Stimulated activated memory B cell treated with anti-CD40 and anti-IgM and Interleukin-4, amounts not matched to agents 10 μg/mL and 1 μg/mL and 100 μg/mL, for 72 hours (primary cell): ENCODE measurements at places on chromosomes 6 and 20.

GRCh38 chr20:20872428-20872827 is 160.0 kb upstream of the RALGAPA2 start:
- no peak for ATAC-seq

- ATAC-seq: no peak
Measured at GRCh38 chr6:132446141-132446854, 45.0 kb upstream of the MOXD1 start.

DNA sequence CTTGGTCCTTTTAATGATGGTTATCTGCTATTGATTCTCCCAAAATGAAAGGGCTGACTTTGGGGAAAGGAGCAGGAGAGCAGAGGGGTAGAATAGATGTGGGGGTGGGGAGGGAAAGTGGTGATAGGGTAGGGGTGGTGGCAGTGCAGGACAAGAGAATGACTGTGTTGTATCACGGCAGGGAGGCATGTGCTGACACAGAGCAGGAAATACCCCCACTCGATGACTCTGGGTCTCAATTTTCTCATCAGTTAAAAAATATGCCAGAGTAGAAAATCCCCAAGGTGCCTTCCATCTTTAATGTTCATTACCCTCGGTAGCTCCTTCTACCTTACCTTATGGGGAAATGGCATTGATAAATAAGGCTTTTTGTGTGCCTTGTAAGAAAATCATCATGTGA is 79.0 kb upstream of the ATXN1 start:
- peak; percentile 49 for ATAC-seq

DNA sequence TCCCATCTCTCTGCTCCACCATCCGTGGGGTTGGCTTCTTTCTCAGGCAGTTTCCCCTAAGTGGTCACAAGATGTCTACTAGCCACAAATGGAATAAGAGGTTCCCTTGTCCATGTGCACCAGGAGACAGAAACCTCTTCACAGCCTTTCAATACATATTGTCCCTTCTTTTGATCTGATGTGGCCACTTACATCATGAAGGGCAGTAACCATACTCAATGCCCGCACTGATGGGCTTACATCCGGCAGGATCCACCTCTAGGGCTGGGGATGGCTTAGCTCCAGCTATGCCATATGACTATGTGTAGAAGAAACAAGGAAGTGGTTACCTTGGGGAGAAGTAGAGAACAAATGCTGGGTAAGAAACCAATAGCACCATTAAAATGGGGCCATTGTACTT is 64.4 kb downstream of the PLEKHG1 start:
- ATAC-seq: no peak

DNA sequence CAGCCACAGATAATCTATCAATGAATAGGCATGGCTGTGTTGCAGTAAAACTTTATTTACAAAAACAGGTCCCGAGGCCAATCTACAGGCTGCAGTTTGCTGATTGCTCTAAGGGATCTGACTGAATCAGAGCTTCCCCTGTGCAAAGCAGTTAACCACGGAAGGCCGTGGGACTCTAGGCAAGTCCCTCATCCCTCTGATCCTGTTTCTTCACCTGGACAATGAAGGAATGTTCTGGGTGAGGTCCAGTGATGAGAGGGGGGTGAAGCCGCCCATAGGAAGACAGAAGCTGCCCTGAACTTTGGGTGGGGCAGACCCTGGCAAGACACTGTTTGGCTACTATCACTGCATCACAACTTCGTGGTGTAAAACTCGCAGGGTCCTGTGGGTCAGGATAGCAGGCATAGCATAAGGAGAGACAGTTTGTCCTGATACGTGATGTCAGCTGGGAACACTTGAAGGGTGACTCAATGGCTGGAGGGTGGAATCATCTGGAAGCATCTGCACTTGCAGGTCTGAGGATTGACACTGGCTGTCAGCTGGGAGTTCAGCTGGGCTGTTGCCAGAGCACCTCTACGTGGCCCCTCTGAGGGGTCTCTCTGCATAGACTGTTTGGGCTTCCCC is 33.3 kb upstream of the TGM2 start:
- ATAC-seq: no peak

DNA sequence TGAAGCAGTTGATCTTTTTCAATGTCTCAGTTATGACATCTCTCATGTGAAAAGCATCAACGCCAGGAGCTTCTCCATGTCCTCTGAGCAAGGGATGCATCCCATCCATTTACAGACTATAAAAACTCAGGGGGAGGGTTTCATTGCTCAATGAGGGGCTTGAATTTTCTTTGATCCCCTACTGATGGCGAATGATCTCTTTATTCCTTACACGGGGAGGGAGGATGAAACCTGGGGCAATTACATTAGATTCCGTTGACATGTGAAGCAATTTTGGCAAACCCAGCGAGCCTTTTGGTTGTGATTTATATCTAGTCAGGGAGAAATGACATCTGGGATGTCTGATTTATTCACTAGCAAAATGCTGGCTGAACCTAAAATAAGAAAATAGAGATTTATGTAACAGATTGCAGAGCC is 268.9 kb downstream of the HIVEP2 start:
- no peak for ATAC-seq

- ATAC-seq: peak; percentile 57
Measured at GRCh38 chr6:137581019-137581707, 87.0 kb upstream of the OLIG3 start.

- no peak for ATAC-seq
Measured at GRCh38 chr6:40341726-40342125, 245.4 kb downstream of the LRFN2 start.

GRCh38 chr20:38187517-38187916 is 22.4 kb upstream of the TGM2 start:
- no peak for ATAC-seq

DNA sequence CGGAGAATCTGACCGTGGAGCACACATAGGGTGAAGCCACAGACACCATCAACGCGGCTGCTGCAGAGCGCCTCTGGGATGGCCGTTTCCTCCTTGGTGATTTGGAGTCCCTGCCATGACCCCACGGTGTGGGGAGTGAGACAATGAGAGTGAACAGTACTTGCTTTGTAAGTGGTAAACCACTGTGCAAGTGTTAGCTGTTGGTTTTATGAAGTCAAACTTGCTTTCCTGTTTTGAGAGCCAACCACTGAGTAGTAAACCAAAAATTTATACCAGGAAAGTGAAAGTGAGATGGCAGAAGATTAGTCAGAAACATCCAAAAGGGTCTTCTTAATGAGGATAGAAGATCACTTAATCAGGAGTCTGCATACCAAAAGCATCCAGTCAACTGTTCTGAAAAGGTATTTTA is 160.7 kb downstream of the FOXC1 start:
- no peak for ATAC-seq

- ATAC-seq: no peak
Measured at GRCh38 chr6:155523821-155524651, 68.4 kb upstream of the NOX3 start.

- no peak for ATAC-seq
Measured at GRCh38 chr6:45371924-45372573, 5.7 kb downstream of the SUPT3H start.

DNA sequence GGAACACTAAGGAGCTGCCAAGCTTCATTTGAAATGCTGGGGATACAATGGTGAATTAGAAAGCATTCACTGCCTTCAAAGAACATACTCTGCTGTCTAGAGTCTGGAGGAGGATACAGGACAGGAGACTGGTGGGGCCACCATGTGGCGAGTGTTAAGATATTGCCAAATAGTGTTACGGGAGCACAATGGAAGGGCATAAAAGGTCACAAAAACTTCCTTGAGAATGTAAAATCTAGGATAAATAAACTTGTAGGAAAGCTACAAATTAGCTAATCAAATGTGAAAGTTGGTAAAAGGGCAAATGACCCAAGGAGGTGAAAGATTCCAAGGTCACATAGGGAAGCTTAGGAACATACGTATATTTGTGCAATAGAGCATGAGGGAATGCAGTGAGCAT is 271.7 kb downstream of the RFPL4B start:
- ATAC-seq: no peak

DNA sequence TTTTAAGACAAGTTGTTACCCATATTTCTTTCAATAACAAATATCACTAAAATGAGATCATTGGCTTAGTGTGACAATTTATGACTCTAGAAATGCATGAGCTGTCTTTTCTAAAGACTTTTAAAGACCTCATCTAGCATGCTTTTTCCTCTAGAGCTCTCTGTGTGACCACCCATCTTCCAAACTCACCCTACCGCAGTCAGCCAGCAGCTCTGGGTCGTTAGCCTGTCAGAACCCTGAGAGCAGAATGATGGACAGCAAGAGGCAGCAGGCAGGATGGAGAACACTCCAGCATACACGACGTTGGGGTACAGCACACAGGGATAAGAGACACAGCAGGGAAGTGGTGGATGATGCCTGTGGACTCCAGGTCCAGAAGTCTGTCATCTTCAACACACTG is 45.1 kb upstream of the TBX18 start:
- ATAC-seq: no peak
